A549 treated with RU486 at 1 μM for 4 hours (cell line): ENCODE measurements at places on chromosomes 2 and 18. TPM values are rescaled to one million over a fixed set of nuclear protein-coding genes. Genes with fewer than 3 reads are reported as not detected.

Gene RAB31
- total RNA-seq, result 22.1 to 33.5 TPM (median 28.0 TPM) in 5 replicates

Gene SLC30A3
- total RNA-seq, result 2.5 to 3.8 TPM (median 3.8 TPM) in 5 replicates

Gene PNPT1
- total RNA-seq, result 27.0 to 52.3 TPM (median 33.5 TPM) in 5 replicates

Gene RNF152
- 0.01 to 0.15 TPM in 2 of 5 replicates, not detected in the others for total RNA-seq

Gene PFN4
- total RNA-seq, result 0.67 to 1.5 TPM (median 1.4 TPM) in 5 replicates

Gene NETO1
- total RNA-seq, result not detected in 5 replicates

Gene SOWAHC
- 8.4 to 18.4 TPM (median 17.2 TPM) in 5 replicates for total RNA-seq

Gene STK36
- total RNA-seq, result 8.6 to 13.8 TPM (median 12.4 TPM) in 5 replicates

Gene GTF3C2
- 55.1 to 68.3 TPM (median 62.9 TPM) in 5 replicates for total RNA-seq

Gene OBSL1
- 17.0 to 24.0 TPM (median 20.1 TPM) in 5 replicates for total RNA-seq
